ENCODE measurements at places on chromosomes 3 and 15.

GRCh38 chr3:107184375-107184774 lies 192.9 kb upstream of the CCDC54 start:
- DNase-seq = no peak

DNA sequence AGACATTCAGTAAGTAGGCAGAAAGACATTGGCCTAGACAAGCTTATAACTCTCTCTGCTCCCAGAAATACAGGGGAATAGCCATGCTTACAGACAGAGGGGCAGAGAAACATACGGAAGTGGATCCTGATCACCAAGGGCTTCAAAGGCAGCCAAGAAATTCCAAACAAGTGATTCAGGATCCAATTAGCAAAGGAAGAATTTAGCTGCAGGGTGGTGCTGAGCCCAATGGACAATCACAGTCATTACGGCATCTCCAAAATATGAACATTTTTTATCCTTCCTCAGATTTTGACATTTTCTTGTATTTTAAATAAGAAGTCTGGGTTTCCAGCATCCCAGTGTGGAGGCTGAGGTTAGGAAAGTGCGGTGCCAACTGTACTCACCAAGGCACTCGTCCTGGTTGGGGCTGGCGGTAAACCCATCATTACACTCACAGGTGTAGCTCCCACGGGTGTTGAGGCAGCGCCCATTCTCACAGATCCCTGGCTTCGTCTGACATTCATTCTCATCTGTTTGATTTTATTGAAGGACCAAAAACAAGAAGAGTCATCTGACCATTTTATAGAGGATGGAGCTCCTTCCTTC lies 96.8 kb downstream of the DUT start:
- DNase-seq = no peak

GRCh38 chr3:22594990-22595389 lies 608.1 kb upstream of the UBE2E2 start:
- DNase-seq = no peak

- DNase-seq = no peak
These were observed 512.7 kb upstream of the CDIN1 start for GRCh38 chr15:36066757-36067156.

- no peak for DNase-seq
These were observed 24.0 kb upstream of the SOX2 start for GRCh38 chr3:181687731-181688130.

- no peak for DNase-seq
These were observed 585.6 kb upstream of the ZNF717 start for GRCh38 chr3:76370749-76371520.

DNA sequence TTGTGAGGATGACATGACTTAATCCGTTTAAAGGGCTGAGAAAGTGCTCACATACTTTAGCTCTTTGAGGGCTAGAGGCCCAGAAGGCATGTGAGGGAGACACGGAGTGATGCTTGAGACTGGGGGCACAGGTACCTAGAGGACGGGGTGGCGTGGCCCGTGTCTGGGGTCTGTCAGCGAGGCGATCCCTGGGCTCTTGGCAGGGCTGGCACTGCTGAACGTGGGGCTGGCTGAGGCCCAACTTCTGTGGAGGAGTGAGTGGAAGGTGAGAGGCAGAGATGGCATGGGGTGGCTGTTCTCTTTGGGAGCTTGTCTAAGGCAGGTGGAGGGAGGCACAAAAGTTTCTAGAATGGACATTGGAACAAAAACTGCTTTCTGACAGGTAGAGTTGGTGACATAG lies 9.5 kb downstream of the SEMA4B start:
- no peak for DNase-seq

- DNase-seq = no peak
These were observed 106.4 kb upstream of the SLC2A2 start for GRCh38 chr3:171132873-171133272.

DNA sequence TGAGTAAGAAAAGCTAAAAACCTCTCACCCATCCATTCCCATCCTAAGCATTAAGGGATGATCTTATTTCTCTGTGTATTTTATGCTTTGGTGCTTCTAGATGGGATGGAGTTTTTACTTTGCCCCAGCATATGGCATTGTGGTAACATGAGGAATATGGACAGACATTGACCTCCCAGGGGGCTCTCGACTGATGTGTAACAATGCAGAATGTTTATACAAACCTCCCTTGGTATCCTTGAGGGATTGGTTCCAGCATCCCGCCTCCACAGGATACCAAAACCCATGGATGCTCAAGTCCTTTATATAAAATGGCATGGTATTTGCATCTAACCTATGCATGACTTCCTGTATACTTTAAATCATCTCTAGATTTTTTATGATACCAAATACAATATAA lies 21.6 kb downstream of the PDIA5 start:
- no peak for DNase-seq

DNA sequence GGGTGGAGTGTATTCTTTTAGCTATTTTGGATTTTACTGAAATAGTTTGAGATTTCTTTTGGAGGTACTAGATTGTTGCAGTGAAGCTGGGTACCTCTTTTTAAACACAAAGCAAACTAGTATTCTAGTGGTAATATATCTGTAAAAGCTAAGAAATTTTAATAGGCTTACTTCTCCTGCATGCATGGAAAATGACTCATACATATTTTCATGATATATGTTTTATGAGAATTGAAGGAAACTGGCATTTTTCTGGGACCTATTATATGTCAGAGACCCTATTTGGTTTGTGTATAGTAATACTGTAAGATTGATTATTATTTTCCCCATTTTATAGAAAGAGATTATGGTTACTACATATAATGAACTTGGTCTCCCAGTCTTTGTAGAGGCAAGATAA lies 851.0 kb downstream of the DIPK2A start:
- DNase-seq = no peak

GRCh38 chr15:55573224-55573623 lies 14.9 kb downstream of the PYGO1 start:
- DNase-seq = no peak

GRCh38 chr3:41933154-41933676 lies 28.7 kb downstream of the ULK4 start:
- DNase-seq = no peak

DNA sequence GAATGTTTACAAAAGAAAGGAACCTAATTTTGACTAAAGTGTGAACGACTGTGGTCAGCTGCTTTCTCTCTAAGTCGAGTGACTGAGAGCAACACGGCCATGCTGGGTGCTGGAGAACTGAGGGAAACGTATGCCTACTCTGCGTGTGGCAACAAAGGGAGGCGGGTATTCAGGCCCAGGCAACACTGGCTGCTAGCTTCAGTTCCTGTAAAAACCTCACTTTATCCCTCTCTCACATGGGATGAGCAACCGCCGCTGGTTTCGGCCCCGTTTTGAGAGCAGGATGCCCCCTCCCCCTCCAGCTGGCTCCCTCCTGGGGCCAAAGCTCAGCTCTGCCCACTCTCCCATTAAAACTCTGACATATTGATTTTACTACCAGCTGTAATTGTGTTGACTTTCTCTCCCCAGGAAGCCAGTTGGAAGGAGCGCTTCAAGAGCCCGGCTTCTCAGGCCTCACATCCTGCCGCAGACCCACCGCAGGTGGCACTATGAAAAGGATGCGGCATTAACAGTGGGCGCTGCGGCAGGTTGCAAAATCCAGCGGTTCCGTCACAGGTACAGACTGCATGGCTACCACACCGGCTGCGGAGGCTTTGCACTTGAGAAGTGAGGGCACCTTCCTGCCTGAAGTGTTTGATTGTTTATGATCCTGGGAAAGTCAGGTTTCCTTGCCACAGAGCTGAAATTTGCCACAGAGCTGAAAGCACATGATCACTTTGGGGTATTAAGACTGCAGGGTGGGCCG lies 12.7 kb downstream of the PLXND1 start:
- no peak for DNase-seq

DNA sequence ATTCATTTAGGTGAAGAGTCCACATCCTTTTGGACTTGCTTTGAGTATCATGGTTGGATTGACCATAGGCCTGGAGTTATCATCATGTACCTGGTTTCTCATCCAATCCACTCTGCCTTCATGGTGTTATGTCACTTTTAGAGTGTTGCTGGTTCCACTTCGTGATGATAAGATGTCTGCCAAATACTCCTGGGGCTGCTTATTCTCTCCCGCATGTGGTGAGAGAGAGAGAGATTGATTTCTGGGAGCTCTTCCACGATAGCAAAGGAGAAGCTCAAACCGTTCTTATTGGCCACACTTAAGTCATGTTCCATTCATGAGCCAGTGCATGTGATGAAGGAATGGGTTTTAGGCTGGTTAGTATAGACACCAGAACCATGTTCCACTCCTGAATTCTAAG lies 47.6 kb downstream of the MITF start:
- DNase-seq = no peak

DNA sequence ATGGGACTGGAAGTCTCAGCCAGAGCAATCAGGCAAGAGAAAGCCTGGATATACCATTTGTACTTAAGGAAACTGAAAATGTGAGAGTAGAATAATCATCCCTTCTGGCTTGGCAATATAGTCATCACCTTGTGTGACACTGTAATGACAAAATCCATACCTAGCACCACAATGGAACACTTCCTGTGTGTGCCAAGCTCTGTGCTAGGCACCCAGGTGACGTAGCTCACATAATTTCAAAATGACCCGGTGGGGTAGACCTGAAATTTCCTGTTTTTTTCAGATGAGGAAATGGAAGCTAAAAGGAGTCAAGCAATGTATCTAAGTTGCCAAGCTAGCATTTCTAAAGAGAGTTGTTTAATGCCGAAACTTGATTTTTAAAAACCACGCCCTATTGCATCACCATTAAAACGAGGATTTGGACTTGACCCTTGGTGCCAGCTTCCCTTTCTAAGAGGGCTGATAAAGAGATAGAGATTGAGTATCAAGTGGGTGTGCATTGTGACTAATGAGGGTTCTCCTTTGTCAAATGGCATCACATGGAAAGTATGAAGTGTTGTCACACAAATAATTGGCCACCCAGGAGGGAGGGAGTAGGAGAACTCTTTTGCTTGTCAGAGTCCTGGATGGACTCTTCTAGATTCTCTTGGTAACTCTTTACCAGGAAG lies 141.3 kb upstream of the PDZRN3 start:
- DNase-seq = no peak

DNA sequence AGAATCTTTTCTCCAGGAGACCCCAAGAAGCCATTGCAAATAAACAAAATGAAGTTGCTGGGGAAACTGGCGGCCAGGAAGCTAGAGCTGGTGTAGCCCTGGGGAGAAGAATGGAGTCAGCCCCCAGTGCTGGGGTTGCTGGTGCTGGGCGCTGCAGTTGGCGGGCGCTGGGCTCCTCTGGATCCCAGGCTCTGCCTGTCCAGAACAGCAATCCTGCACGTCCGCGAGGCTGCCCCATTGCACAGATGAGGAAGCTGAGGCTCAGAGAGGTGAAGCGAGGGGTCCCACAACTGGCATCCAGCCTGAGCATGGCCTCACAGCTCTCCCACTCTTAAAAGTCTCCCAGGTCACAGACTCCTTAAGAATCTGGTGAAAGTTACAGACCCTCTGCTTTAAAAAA lies 161.1 kb downstream of the OR4M2 start:
- no peak for DNase-seq

GRCh38 chr15:42363487-42363886 lies 4.2 kb downstream of the CAPN3 start:
- DNase-seq = no peak

DNA sequence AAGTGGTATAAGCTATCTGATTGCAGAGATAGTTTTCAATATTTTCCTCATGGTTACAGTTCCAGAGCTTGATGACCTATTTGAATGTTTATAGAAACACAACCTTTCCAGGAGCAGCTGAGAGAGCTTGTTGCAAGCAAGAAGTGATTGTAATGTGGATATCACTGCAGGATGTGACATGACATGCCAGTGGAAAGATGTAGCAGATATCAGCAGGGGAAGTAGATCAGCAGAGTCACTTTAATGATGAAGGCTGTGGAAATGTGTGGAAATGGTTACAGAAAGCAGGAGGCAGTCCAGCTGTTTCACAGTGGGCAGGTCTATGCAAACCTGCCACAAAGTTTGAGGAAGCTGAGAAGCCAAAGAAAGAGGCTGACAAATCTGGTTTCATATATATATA lies 21.0 kb downstream of the TMEM158 start:
- no peak for DNase-seq

DNA sequence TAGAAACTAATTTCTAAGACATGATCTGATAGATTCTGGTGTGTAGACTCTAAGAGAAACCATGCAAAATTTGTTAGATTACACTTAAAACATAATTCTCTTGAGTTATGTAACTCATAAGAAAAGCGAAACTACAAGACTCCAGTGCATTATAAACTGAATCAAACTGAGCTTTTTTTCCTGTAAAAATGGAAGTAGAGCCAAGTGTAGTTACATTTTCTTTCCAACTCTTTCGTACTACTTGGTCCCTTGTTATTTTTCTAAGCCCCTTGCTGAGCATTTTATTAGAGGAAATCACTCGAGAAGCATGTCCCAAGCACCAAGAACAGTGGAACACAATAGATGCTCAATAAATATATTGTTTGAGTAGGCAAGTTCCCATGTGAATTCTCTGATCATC lies 130.2 kb downstream of the GADL1 start:
- no peak for DNase-seq

DNA sequence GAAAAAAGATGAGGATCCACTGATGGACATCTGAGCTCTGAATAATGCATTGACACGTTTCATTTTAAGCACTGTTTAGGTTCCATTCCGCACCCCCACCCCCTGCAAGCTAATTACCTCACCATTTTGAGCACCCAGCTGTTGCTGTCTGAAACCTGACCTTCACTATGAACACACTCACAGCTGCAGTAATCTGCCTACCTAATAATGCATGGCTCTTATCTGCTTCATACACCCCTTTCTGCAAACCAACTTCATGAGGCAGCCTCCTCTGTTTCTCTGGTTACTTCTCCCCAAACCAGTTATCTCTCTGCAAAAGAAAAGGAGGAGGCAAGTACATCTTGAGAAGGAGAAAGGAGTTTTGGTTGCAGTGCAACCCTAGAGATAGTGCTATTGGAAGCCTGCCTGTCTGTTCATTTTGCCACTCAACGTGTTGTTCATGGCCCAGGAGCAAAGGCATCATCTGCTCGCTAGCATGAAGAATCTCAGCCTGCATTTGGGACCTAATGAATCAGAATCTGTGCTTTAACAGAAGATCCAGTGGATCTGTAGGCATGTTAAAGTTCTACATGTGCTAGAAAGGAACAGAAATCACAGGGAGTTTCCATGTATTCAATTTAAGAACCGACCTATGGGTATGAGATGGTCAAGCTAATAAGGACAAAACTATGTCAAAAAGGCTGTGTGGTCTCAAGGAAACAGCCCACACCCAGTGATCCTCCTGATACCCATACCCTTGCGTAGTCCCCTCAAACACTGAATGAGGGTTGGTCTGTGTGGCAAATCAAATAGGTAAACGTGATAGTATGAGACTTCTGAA lies 87.2 kb downstream of the MB21D2 start:
- DNase-seq = no peak
